Hematopoietic multipotent progenitor cell (in vitro differentiated cells): ENCODE measurements at places on chromosomes 7 and 10.

GRCh38 chr10:88896994-88897853 is 17.2 kb downstream of the STAMBPL1 start:
- DNase-seq: no peak

DNA sequence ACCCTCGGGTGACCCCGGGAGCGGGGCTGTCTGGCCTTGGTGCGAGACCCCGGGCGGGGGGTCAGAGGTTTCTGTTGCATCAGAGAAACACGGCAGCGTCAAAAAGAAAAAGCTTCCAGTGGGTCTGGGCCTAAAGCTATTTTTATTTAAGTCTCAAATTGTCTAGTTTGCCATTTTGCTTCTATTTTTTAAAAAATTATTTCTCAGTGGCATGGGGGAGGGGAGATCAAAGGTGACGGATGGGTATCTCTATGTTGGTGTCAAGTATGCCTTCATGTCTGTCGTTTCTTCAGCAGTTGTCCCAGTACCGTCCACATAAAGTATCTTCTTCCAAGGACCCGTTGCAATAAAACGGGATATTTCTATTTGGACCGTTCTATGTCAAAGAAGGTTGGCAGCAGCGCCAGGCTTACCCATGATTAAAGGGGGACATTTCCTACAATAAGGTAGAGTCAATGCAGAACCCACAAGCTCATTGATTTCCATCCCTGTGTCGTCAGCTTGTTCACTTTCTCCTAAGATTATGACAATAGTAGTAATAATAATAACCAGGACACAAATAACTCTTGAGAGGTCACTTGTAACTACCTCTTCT is 26.0 kb upstream of the VAX1 start:
- peak; percentile 25 for DNase-seq

DNA sequence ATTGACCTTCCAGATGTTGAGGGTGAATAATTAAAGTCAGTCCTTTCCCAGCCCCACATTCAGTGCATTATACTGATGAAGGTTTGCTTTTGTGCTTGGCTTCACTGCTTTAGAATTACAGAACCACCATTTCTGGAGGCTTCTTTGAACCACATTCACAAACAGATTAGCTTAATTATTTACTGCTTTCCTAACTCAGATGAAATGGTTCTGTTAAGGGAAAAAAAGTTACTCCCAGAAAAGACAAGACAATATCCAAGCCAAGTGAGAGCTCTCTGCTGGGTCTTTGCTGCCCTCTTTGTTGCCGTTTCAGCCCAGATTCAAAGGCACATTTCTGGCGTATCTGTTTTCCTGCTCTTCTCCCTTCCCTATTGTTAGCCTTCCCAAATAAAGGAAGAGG is 188.9 kb downstream of the AHR start:
- DNase-seq: no peak

GRCh38 chr7:158299607-158300006 is 288.0 kb downstream of the PTPRN2 start:
- DNase-seq: no peak

DNA sequence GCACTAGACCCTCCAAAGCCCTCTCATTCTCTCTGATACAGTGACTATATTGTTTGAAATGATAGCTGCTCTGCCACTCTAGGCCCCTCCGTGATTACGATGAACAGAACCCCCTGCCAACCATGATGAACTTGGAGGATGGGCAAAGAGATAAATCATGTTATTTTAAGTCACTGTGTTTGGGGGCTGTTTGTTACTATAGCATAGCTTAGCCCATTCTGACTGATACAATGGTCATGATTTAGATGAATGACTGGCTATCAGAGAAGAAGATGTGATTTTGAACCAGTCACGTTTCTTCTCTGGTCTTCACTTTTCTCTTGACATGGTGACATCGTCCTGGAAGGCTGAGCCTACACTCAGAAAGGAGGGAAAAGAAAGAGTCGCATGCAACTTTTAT is 95.4 kb upstream of the HABP2 start:
- DNase-seq: no peak

DNA sequence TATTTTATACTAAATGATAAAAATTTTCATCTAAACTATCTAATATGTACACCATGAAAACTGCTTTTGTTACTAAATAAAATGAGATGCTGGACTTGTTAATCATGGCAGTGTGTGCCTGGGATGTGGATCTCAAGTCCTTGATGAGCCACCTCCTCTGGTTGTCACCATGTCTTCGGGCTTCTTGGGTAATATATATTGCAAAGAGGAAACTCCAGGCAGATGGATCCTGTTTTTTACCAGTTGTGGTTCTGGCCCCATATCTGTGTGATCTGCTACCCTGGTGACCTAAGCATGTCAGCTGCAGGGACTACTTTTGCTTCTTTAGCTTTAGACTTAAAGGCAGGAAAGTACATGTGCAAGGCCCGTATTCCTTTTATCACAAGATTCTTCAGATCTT is 46.2 kb downstream of the TMEM60 start:
- DNase-seq: peak; percentile 97

DNA sequence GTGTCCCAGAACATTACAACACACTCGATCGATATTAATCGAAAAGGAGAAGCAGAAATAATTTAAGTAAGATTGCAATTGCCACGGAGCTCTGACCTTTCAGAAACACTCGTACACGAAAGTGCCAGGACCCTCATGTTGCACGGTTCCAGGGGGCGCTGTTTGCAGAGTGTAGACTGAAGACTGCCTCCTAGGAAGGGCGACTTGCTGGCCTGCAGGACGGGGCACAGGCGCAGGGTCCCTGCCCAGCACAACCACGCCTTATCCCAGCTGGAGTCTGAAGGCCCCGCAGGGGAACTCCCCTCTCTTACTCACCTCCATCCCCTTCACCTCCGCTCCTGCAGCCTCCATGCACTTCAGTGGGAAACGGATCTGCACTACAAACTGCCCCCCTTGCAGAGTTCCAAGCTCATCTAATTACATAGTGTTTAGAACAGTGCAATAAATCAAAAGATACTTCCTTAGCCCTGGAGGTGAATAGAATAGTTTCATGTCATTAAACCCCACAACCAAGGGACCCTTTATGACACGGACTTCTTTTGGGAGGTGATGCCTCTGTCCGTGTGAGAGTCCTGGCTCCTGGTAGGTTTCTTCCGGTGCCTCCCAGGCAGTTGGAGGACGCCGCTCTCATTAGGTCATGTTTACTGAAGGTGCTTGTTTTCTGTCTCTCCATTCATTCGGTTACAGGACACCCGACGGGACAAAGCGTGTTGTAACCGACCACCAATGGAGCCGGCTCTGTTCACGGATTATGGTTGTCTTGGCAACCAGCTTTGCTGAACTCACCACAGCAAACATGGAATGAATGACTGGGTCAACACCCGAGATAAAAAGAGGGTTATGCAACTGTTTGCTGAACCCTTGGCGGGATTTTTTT is 262.2 kb downstream of the BAMBI start:
- no peak for DNase-seq

DNA sequence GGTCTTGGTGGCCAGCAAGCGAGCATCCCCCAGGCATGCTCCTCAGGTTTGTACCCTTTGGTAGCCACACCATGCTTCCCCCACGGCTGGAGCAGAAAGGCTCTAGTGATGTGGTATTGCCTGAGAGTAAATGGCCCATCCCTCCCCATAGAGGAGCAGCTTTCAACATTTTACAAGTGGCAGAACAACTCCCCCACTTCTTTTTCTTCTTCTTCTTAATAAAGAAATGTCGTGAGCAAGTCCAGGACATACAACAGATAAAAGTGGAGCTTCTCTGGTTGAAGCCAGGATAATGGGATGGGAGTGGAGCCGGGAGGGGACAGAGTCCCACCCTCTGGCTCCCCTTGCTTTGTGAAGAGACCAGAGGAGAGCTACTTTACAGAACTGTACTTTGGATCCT is 131.5 kb downstream of the ANLN start:
- DNase-seq: no peak

GRCh38 chr7:141012696-141013344 is 1.9 kb downstream of the MRPS33 start:
- DNase-seq: no peak

GRCh38 chr7:90817151-90817550 is 221.0 kb downstream of the CDK14 start:
- no peak for DNase-seq

GRCh38 chr10:46231087-46231486 is 55.7 kb upstream of the ANTXRL start:
- no peak for DNase-seq

GRCh38 chr7:159188011-159188410 is 43.3 kb upstream of the VIPR2 start:
- no peak for DNase-seq

- DNase-seq: peak; percentile 48
Measured at GRCh38 chr7:116809636-116810266, 52.6 kb upstream of the CAPZA2 start.

DNA sequence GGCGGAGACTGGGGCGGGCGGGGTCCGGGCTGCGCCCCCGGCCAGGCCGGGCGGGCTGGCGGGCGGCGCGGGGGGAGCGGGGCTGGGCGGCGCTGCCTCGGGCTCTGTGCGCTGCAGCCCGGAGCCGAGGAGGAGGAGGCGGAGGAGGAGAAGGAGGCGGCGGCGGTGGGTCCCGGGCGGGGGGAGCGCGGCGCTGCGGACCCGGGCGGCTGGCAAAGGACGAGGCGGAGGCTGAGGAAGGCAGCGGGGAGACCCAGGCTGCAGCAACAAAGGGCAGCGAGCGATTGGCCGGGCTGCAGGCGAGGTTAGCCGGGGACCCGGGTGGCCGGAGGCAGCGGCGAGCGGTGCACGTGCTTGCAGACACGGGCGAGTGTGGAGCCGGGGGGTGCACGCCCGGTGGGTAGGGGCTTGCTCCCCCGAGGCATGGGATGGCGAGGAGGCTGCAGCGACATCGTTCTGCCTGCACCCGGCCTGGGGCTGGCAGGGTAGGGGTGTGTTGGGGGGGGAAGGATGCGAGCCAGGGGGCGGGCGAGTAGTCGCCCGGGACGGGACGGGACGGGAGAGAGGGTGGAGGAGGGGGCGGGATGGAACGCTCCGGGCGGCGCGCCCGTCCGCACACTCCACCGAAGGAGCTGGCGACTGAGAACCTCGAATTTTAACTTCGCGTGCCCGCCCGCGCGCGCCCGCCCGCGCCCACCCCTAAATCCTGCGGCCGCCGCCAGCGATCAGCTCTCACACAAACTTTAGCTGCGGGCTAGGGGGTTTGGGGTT is 844 bp upstream of the KAT6B start:
- DNase-seq: peak; percentile 37

GRCh38 chr7:23043441-23043840 is 29.5 kb upstream of the HYCC1 start:
- no peak for DNase-seq

DNA sequence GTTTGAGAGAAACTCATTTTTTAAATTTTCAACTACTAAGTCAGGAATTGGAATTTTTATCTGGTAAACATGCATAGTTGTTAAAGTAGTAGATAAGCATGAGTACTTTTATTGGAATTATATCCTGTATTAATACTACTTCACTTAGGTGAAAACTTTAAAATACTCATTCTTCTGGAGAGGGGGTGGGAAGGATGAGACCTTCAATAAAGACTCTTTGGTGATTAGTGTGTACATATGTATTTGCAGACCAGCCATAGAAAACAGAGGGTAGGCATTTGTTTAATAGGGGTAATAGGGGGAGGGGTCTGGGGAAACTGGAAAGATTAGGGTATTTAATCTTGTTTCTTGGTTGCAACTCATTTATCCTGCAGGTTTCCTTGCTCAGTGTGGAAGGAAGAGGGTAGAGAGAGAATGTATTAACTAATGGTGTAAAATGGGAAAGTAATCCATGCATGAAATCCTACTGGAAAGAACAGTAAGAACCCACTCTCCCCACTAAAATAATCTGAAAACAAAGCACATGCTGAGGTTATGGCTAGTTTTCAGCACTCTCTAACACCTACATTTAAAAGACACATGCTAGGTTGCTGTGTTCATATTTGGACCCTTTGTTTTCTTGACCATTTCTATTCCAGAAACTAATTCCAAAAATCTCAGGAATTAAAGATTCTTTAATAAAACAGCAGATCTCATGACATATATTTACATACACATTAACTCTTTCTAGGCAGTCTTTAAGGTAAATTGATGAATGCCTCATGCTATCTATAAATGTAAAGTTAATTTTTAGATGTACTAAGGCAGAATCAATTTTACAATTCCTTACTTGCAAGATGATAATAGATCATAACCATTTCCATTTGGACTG is 6.2 kb upstream of the IGF2BP3 start:
- peak; percentile 22 for DNase-seq

DNA sequence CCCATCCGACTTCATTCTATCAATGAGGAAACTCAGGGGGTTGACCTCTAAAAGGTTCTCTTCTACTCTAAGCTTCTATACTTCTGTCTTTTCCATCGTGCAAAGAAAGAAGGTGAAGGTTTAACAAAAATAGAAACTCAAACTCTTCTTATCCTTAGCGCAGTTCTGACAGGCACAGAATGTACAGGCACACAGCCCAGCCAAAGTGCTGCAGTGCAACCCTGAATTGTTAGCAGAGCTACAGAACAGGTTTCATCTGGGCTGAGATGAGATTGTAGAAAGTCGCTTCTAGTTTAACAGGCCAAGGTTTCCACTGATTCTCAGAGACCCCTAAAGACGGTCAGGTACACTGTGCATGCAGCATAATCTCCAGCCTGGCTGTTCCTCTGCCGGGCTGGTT is 79.3 kb upstream of the AFAP1L2 start:
- no peak for DNase-seq

DNA sequence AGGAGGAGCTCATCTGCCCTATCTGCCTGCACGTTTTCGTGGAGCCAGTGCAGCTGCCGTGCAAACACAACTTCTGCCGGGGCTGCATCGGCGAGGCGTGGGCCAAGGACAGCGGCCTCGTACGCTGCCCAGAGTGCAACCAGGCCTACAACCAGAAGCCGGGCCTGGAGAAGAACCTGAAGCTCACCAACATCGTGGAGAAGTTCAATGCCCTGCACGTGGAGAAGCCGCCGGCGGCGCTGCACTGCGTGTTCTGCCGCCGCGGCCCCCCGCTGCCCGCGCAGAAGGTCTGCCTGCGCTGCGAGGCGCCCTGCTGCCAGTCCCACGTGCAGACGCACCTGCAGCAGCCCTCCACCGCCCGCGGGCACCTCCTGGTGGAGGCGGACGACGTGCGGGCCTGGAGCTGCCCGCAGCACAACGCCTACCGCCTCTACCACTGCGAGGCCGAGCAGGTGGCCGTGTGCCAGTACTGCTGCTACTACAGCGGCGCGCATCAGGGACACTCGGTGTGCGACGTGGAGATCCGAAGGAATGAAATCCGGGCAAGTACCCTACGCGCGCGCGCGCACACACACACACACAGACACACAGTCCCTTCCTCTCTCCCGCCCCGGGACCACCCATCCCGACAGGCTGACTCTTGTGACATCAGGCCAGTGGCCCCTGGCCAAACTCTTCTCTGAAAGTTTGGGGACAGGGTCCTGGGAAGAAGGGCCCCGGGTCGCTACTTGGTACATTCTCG is 538 bp downstream of the TRIM8 start:
- peak; percentile 86 for DNase-seq

DNA sequence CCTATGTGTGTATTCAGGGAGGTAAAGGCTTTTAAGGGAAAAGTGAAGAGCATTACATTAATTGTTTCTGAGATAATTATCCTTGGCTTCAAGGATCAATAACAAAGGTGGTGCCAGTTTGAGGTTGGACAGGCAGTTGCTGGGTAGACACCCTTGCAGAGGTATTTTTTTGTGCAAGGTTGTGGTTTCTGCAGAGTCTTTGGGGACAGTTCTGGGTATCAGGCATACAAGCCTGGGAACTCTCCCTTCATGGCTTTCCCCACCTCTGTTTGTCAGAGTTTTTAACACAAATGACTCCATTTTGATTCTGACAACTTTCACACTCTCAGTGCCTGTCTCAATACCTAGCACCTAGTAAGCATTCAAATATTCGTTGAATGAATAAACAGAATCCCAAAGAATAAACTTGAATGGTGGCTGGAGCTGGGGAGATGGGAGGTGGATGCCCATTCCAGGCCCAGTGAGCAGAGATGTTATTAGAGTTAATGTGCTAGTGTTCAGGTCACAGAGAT is 7.4 kb upstream of the OSBPL3 start:
- DNase-seq: no peak

- DNase-seq: peak; percentile 39
Measured at GRCh38 chr10:59387951-59388670, 25.8 kb upstream of the FAM13C start.
